NCI-H2227 treated with DMSO at 0.1 percent for 48 hours (cell line): ENCODE measurements at places on chromosomes 16 and 17.

DNA sequence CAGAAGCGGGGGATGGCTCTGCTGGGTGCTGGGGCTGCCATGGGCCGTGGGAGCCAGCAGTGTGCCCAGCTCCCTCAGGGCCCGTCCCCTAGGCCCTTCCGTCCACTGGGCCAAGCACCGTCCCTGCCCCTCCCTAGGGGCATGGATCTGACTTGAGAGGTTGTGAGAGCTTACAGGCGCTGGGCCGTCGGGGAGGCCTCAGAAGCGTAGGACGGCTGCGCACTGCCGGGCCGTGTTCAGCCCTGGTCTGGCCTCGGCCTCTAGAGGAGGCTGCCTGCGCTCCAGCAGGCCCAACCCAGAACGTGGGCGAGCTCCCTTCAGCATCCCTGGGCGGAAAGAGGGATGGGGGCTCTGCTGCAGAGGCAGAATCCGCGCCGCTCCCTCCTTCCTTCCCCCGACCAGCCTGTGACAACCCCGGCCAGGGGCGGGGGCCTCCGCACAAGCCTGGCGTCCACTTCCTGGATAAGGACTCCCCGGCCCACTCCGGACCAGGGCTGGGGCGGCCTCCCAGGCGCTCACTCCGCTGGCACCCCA lies 685 bp upstream of the MPG start:
- DNase-seq = no peak

DNA sequence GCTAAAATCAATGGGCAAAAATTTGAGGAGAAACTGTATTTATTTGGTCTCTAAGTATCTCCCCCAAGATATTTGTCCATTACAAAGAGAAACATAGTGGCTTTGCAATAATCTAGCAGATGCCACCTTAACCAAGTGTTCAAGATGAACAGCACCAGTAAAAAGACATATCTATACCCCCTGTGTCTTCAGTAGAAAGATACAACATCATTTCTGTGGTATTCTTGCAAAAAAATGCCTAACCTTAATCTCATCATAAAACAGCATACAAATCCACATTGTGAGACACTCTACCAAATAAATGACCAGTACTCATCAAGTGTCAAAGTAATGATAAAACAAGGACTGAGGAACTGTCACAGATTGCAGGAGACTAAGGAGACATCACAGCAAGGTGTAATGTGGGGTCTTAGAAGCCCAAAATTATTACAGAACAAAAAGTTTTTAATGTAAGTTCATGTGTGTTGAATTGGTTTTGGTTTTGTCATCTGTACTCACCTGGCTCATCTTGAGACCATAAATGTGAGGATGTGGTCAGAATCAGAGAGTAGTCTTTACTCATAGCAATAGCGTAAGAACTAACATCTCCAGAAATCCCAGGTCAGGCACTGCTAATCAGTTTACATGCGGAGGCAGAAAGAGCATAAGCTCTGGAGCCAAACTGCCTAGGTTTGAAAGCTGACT lies 77.2 kb downstream of the AATF start:
- DNase-seq = no peak

DNA sequence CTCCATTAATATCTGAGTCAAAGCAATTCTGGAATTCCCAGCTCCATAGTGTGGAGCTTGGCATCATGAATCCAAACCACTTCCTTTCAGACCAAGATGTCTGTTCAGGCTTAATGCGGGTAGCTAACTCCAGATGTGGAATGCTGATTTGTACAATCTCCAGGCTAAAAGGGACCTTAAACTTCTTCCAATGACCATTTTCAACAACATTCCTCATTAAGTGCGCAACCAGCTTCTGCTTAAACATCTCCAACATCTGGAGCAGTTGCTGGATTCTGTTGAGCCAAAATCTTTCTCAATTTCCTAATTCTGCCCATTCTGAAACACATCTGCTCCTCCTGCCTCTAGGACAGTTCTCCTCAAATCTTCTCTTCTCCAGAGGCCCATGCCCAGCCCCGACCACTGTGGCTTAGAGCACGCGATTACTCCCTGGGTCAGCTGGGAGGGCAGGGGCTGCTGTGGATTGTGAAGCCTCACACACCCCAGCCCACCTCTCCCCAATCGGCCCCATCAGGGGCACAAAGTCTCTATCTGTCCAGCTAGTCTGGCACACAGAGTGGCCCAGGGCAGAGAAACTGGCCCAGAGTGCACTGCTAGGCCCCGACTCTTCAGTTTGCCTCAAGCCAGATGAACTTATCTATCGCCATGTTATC lies 36.2 kb downstream of the ASPA start:
- no peak for DNase-seq

GRCh38 chr17:69575346-69575761 lies 160.9 kb downstream of the MAP2K6 start:
- DNase-seq = no peak

GRCh38 chr16:11432856-11433395 lies 87.7 kb downstream of the RMI2 start:
- no peak for DNase-seq

GRCh38 chr16:21937336-21937829 lies 15.8 kb upstream of the UQCRC2 start:
- DNase-seq = no peak

- no peak for DNase-seq
Measured at GRCh38 chr16:56967733-56968132, 6.0 kb downstream of the CETP start.

- no peak for DNase-seq
Measured at GRCh38 chr16:64096689-64097088, 1025.2 kb downstream of the CDH11 start.

GRCh38 chr16:70589998-70590471 lies 56.3 kb upstream of the IL34 start:
- DNase-seq = peak; percentile 34

- DNase-seq = no peak
Measured at GRCh38 chr16:11379420-11379819, 34.2 kb downstream of the RMI2 start.

GRCh38 chr16:22297114-22297870 lies at the start of gene POLR3E:
POLR3E (plus strand) TSS chr16:22297409; CDS start chr16:22302969, 5,560 bp downstream.
- peak; percentile 97 for DNase-seq

DNA sequence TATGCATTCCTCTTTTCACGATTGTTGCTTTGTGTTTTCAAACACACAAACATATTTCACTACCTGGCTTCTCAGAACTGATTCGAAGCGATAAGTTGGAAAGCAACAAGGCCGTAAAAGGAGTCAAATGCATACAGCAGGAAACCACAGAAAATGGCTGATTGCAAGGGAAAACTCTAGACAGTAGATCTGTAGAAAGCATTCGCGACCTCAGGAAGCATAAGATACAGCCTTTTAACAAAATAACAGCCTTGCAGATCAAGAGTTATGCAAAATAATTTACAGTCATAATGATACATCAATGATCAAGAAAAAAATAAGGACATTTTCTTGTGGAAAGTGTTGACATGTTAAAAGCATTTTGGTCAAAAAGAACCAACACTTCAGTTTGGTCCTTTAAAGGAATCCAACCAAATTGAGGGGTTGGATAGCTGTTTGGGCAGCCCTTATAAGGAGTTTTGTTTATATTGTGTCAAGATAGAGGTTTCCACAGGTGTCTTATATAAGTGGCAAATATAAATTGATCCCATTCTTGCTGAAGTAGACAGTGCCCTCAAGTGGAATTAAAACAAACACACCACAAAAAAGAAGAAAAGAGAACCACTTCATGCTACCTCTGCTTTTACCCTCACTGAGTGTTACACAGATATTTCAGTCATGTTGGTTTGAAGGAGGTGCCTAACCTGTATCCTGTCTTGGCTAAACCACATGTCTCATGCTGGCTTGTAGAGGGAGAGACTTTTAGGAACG lies 5.5 kb downstream of the CYLD start:
- peak; percentile 60 for DNase-seq

GRCh38 chr16:2468725-2469398 lies 2.2 kb upstream of the NTN3 start:
- no peak for DNase-seq

DNA sequence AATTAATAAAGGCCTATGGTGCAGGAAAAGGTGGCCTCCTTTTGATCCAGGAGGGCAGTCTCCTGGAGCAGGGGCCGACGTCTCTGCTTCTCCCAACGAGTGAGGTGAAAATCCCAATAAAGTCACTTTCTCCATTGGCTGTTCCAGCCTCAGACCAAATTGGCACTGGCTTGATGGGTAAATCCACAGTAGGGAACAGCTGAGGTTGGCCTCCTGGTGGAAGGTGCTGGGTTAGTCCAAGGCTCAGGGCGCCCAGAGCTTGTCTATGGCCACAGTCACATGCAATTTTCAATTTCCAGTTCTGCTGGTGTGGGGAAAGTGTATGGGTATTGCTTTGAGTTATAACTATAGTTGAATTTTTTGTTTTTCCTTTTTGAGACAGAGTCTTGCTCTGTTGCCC lies 79.0 kb downstream of the NETO2 start:
- DNase-seq = no peak

DNA sequence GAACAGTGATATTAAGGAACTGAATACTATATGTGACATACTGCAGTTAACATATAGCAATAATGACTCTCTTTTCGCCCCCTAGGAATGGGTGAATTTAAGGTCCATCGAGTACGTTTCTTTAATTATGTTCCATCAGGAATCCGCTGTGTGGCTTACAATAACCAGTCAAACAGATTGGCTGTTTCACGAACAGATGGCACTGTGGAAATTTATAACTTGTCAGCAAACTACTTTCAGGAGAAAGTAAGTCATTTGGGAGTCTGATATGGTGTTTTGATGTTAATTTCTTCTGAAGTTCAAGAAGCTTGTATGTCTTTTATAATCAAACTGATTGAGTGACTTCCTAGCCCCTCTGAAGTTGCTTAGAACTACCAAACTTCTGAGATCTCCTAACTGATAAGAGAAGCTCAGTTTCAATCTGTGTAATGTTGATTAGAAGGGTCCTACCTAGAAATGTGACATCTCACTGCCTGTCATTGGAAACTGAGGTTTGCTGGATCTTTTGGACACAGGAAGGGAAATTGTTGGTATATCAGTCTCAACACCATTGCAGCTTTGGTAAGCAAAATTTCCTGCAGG lies 1.0 kb downstream of the UTP4 start:
- DNase-seq = no peak

- no peak for DNase-seq
Measured at GRCh38 chr16:4064950-4065352, 51.3 kb downstream of the ADCY9 start.

GRCh38 chr16:68090533-68090932 lies 5.4 kb downstream of the NFATC3 start:
- no peak for DNase-seq

DNA sequence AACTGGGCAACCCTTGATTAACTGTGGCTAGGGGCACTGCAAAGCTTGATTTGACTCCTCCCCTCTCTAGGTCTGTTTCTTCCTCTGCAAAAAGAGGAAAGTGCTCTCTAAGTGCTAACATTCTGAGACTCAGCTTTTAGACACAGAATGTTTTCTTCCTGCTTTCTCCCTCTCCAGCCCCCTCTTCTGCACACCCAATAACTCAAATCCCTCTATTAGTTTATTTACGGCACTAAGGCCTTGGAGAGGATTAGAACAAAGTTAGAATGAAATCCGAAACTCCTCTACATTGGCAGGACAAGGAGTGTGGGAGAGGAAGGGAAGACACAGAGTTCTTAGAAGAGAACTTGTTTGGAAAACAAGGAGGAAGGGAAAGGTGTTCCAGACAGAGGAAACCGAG lies 3.3 kb upstream of the SBK1 start:
- DNase-seq = no peak

DNA sequence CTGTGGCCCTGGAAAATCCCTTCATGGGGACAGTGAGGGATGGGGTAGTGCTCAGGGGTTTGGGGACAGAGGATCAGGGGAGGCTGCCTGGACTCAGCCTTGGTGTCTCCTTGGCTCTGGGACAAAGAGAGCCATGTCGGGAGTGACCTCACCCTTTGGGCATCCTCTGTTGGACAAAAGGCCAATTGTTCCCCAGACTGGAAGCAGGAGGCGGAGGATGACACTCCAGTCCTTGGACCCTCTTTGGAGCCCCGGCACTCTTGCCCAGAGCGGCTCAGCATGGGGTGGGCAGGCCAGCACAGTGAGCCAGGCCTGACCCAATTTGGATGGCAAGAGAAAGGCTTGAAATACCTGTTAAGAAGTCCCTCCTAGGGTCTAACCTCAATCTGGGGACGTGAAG lies 39.4 kb upstream of the PHB1 start:
- no peak for DNase-seq

DNA sequence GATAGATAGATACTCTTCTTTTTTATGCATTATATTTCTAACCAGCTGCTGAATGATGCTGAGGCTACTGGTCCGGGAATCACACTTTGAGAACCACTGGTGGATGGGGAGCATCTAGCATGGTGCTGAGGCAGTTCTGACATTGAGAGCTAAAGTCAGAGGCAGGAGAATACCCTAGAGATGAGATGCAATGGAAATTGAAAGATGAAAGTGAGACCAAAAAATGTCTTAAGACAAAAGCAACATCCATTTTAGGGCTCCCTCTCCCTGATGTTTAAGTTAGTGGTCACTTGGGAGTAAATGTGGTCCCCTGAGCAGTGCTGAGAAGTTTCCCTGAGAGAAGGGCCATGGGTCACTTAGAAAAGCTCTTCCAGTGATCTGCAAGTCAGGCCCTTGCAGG lies 6.8 kb downstream of the PCTP start:
- DNase-seq = no peak

- DNase-seq = no peak
Measured at GRCh38 chr16:20396846-20397467, 7.6 kb downstream of the PDILT start.

GRCh38 chr17:15262291-15263205 lies 2.6 kb downstream of the PMP22 start:
- no peak for DNase-seq

DNA sequence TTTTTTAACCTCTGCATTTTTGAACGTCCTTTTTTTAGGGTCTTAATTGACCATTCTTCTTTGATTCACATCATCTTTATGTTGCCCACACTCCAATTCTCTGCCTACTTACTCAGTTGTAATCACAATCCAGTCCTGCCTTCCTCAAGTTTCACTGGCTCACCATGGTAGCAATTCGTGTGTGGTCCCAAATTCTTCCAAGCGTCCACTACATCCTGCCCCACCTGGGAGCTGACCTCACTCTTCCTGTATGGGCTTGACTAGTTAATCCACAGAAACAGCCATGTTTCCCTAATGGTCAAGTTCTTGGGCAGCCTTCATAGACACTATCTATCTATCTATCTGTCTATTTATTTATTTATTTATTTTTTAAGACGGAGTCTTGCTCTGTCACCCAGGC lies 7.1 kb downstream of the TLCD2 start:
- no peak for DNase-seq

GRCh38 chr17:45925311-45925710 lies 31.0 kb downstream of the MAPT start:
- DNase-seq = no peak

- DNase-seq = no peak
Measured at GRCh38 chr17:32487473-32488176, 832 bp downstream of the CDK5R1 start.

DNA sequence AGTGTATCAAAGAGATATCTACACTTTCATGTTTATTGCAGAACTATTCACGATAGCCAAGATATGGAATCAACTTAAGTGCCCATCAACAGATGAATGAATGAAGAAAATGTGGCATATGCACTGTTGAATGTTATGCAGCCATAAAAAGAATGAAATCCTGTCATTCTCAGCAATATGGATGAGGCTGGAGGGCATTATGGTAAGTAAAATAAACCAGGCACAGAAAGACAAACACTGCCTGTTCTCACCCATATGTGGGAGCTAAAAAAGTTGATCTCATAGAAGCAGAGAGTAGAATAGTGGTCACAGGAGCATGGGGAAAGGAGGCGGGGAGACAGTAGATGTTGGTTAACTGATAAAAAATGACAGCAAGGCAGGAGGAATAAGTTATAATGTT lies 561.8 kb downstream of the TOX3 start:
- no peak for DNase-seq

GRCh38 chr16:61877436-61877835 lies 158.8 kb downstream of the CDH8 start:
- DNase-seq = no peak
